ENCODE measurements at places on chromosomes 6 and 20. TPM values are rescaled to one million over a fixed set of nuclear protein-coding genes. Genes with fewer than 3 reads are reported as not detected.
A peak's percentile ranks its signal among the peaks of the same experiment; 100 is the strongest.

- no peak overlapping the region for H3K4me3 ChIP-seq
- peaks cover 67% of the 10 kb centered on the region for H3K36me3 ChIP-seq
- peaks cover 34% of the 10 kb centered on the region for H3K4me1 ChIP-seq
- no peak for DNase-seq
- H3K27ac ChIP-seq, result peak overlapping the region; percentile 52
- no peaks in the 10 kb centered on the region for H3K27me3 ChIP-seq
Observed at GRCh38 chr6:135212935-135213334, 31.8 kb downstream of the MYB start.

DNA sequence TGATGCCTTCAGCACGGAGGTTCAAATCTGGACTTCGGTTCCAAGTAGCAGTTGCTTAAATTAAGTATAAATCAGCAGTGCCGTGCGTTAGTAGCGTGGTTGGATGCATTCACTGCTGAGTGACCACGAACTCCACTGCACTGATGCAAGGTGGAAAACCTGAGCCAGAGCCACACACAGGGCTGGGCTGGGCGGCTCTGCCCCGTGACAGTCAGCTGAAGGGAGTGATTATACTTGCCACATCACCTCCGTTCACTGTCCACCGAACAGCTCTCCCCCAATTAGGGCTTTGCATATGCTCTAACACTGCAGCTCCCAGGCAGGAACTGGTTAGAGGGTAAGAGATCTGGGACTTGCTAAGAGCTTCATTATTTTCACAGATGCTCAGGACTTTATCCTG, 22.2 kb downstream of the PPP1R3G start:
- H3K27me3 ChIP-seq, result no peaks in the 10 kb centered on the region
- peaks cover 29% of the 10 kb centered on the region for H3K36me3 ChIP-seq
- H3K4me1 ChIP-seq, result no peaks in the 10 kb centered on the region
- no peak overlapping the region for H3K27ac ChIP-seq
- H3K4me3 ChIP-seq, result no peak overlapping the region
- DNase-seq, result no peak

The SOX18 gene
- total RNA-seq, result not detected

- no peak for DNase-seq
- H3K27ac ChIP-seq, result peak overlapping the region; percentile 25
Observed at GRCh38 chr20:32158351-32158750, 48.8 kb downstream of the TM9SF4 start.

All from activated naive CD8-positive, alpha-beta T cell treated with anti-CD3 and anti-CD28 coated beads for 36 hours (primary cell).